ENCODE measurements at places on chromosomes 3 and 15.

DNA sequence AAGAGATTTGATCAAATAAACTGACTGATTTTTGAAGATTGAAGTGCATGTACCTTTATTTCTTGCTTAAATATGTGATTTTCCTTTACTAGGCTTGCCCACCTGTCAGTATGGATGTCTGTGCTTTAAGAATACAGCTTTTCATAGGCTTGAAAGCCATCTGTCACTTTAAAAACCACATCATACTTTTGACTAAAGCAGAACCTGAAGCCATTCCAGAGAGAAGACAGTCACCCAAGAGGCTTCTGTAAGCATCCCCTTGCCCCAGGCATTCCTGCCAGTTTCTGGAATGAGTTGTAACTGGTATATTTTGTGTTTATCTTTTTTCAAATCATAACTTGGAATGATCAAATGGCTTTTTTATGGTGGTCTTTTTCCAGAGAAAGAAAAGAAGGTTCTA lies 24.0 kb downstream of the HPS3 start:
- DNase-seq, result no peak

GRCh38 chr3:185362850-185363661 lies at the start of gene MAP3K13:
Gene MAP3K13 (plus strand): TSS chr3:185363136. CDS start chr3:185428582, 65,446 bp downstream.
- DNase-seq, result peak; percentile 44

DNA sequence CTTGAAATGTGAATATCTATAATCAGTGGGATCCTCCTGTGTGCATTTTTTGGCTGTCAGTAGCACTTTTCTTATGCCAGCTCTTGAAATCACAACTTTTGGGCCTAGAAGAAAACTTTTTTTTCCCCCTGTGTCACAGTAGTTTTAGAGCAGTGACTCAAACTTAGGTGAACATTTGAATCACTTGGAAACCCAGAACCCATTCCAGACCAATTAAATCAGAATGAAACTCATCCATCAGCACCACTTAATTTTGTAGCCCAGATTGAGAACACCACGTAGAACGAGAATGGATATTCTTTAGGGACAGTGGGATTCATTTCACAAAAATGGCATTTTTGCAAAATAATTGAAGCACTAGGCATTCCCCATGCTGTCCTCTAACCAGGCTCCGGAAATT lies 224.8 kb upstream of the NANOGP8 start:
- DNase-seq, result no peak

DNA sequence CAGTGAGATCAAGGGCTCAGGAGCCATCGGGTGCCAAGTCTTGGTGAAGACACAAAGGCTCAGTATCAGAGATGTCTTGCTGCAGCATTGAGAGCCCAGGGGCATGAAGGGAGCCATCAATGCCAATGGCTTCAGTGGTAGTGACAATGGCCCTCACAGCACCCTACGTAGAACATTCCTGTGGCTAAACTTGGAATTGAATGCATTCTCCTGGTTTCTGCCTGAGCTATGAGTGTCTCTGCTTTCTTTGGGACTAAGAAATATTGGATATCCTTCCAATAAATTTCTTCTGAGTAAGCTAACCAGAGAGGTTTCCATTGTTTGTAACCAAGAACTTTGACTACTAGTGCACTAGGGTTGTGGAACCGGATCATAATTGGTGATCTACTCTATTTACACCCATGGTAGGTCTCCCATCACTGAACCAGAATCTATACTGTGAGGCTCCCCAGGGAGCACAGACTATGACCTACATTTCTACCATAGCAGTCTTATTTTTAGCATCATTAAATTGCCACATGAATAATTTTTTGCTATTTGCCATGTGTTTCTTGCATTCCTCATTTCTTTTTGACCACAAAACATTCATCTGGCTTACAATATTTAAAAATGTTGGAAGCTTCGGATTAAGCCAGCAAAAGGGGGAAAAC lies 31.6 kb upstream of the PDZRN3 start:
- no peak for DNase-seq

DNA sequence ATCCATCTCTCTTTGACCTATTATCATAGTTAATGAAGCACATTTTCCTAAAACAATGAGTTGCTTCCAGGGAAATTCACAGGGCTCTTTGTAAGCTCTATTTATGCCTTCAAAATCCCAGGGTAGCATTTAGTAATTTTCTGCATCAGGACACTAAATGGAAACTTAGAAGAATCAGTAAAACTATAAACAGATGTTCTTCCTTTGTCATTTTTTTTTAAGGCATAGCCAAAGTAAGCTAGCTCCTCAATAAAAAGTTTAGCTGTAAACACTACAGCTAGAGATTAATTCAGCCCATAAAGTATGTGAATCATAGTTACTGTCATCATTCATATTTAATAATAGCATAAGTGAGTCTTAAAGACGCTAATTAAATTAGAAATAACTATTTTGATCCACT lies 79.3 kb downstream of the RPL22L1 start:
- no peak for DNase-seq

DNA sequence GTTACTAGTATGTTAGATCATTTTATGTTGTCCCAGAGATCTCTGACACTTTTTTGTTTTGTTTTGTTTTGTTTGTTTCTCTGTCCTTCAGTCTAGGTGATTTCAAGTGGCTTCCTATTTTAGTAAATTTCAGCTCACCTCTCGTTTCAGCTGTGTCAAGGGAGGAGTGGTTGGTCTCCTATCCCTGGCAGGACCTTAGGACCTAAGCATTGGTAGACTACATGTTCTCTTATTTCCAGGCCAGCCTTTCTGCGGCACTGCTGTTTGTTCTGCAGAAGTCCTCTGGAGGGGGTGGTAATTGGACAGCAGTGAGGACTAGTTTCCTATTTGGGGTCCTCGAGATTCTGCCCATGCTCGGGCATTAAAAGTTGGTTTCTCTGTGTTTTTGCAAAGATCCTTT lies 31.8 kb downstream of the MGA start:
- DNase-seq, result no peak

- no peak for DNase-seq
These were observed 16.2 kb downstream of the CCDC33 start for GRCh38 chr15:74252291-74252690.

DNA sequence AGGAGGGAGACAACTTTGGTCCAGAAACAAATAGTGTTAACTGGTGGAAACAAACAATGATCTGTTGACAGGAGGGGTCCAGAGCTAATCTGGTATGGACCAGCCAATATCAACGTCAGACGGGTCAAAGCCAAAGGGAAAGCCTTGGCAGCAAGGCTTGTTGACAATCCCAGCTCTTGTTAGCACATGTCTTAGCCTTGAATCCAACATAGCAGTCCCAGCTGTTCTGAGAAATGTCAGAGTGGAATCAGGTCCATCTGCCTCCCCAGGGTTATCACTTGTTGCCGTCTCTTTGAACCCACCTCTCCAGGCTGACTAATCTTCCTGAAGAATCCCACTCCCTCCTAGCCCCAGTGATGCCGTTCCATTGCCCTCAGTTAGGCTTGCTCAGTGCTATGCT lies 404.6 kb upstream of the MCTP2 start:
- no peak for DNase-seq

DNA sequence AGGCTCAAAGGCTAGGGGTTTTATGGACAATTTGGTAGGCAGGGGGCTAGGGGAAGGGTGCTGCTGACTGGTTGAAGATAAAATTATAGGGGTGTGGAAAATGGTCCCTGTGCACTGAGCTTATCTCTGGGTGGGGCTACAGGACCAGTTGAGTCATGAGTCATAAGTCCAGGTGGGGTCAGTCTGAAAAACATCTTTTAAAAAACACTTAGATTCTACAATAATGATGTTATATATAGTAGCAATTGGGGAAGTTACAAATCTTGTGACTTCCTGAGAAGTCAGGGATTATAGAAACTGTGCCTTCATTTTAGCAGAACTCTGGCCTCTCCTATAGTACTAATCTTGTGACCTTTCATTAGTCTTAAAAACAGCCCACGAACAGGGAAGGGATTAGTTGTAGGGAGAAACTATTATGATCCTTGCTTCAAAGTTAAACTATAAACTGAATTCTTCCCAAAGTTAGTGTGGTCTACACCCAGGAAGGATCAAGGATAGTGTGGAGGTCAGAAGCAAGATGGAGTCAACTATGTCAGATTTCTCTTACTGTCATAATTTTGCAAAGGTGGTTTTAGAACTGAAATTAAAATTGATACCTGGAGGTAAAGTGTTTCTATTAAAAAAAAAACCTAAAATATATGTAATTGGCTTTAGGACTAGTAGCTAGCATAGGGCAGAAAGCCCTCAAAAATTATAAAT lies 130.1 kb downstream of the P2RY1 start:
- DNase-seq, result no peak

GRCh38 chr3:414063-414462 lies 217.5 kb downstream of the CHL1 start:
- no peak for DNase-seq

DNA sequence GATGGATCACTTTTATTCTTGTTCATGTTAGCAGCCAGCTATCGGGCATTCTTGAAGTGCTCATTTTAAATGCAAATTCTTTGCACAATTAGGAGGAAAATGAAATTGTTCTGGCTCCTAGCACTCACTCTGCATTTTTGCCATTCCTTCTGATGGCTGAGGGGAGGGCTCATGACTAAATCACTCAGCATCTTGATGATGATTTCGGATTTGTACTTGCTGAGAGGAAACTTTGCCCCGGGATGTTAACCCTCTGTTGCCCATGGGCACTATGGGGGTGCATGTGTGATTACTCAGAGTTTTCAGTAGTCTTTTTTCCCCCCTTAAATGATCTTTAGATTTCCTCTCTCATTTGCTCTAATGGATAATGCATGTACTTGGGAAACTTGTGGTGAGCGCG lies 299.6 kb upstream of the C2CD4B start:
- no peak for DNase-seq

DNA sequence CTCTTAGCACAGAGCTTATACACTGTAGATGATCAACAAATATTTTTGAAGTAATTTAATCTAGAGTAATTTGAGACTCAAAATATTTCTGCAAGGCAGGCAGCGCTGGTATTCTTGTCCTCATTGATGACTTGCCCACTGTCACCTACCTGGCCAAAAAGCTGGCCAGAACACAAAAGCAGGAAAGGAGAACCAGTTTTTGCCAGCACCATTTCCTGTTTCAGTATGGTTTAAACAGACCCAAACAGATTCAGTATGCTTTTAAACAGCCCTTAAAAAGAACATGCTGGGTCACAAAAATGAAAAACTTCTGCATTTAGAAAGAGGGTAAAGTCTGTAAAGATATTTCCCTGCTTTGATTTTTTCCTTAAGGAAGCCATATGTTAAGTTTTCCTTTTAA lies 42.3 kb upstream of the ZNF280D start:
- no peak for DNase-seq

DNA sequence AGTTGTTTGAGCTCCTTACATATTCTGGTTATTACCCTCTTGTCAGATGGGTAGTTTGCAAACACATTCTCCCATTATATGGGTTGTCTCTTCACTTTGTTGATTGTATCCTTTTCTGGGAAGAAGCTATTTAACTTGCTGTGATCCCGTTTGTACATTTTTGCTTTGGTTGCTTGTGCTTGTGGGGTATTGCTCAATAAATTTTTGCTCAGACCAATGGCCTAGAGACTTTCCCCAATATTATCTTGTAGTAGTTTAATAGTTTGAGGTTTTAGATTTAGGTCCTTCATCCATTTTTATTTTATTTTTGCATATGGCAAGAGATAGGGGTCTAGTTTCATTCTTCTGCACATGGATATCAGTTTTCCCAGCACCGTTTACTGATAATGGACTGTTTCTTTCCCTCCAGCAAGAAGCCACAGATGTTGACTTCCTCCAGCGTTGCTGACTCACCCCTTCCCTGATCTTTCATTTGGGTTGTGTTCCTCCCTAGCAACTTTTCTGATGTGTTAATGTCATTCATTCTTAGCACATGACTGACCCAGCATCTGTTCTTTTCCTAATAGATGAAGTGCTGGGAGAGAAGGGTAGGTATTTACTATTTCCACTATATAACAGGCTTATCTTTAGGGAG lies 166.7 kb upstream of the SGO1 start:
- DNase-seq, result no peak

DNA sequence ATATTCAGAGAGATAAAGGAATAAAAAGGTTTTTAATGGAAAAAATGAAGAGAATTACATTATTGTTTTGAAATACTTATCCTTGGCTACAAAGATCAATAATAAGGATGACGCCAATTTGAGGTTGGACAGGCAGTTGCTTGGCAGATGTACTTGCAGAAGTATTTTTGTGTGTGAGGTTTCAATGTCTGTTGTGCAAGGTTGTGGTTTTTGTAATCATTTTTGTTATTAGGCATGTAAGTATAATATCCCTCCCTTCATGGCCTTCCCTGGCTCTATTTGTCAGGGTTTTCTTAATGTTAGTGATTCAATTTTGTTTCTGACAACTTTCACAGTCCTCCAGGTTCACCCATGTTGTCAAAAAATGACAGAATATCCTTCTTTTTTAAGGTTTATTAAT lies 105.9 kb downstream of the OTOL1 start:
- DNase-seq, result no peak

DNA sequence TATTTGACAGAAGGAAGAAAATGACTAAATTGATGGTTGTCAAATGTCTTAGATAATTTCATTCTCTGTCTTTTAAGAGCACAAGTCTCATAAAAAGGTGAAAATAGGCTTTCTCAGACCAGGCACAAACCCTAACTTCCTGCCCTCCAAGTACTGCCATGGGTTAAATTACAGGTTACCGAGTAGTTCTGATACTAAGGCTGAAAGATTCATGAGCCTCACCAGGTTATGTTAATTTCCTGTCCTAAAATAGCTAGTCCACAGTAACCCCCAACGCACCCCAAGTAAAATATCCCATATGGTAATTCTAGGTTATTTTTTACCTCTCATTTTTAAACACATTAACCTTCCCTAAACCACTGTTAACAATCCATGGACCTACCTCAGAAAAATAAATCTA lies 42.0 kb downstream of the GSK3B start:
- no peak for DNase-seq

GRCh38 chr15:36323615-36324014 lies 255.8 kb upstream of the CDIN1 start:
- no peak for DNase-seq

DNA sequence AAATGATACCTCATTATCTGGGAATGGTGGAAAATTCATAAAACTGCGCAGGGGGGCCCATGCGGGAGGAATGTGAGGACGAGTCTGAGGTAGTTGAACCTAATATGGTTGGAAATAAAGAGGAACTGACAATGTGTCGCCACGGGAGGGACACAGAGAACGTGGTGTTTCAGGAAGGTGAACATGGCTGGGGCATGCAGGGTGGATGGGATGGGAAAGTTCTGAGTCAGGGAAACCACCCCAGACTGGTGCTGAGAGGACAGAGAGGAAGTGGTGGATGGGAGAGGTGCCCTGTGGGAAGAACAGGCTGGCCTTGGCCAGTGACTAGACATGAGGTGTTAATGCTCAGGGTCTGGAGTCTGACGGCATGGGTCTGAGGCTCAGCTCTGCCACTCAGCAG lies 137.1 kb upstream of the WNT5A start:
- no peak for DNase-seq

- no peak for DNase-seq
These were observed 50.3 kb upstream of the DPPA4 start for GRCh38 chr3:109387621-109388020.
